CD4-positive, alpha-beta T cell treated with Interferon alpha-2 for 1 hour (primary cell): ENCODE measurements at places on chromosomes 2 and 18.

DNA sequence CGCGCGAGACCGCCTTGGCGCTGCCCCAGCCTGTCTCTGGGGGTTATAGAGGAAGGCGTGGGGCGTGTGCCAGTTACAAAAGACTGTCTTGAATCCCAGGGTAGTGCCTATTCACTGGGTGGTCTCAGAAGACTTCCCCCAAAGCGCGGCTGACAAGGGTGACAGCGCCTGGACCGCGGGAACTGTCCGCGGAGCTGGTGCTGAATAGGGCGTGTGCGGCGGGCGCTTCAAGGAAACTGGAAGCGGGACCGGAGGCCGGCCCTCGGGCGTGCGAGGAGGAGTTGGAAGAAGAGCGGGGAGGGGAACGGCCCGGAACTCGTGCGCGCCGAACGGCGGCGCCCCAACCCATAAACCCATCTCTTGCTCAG is 2.3 kb downstream of the EGR4 start:
- DNase-seq, result peak; percentile 62

- DNase-seq, result no peak
Measured at GRCh38 chr2:105962221-105962620, 217.5 kb downstream of the NCK2 start.

DNA sequence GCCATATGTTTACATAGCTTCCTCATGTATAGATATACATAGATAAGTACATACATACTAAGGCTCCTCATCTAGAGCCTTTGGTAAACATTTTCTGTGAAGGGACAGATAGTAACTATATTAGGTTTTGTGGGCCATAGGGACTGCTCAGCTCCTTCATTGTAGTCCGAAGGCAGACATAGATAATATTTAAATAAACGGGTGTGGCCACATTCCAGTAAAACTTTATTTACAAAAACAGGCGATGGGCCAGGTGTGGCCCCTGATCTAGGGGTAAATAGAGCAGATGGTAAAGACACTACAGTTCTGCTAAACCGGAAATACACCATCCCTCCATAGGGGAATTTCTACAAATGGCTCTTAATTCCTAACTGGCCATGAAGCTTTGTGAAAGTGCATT is 7.3 kb downstream of the COQ10B start:
- DNase-seq, result no peak

- DNase-seq, result no peak
Measured at GRCh38 chr2:146850746-146851145, 994.1 kb upstream of the ACVR2A start.

DNA sequence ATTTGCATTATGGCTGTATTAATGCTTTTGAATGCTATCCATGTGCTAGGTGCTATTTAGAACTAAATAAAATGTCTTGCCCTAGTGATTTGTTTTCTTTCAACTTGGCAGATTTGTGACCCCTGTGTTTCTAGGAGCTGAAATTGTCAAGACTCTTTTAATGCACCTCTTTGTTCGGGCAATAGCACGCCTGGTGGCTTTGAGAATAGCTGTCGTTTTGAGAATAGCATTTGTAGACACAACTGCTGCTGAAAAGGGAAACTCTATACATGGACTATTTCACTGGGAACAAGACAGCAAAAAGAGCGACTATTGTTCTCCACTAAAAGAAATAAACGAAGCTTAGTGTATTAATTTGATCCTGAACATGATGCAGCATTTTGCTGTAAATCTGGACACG is 352.1 kb upstream of the ZNF521 start:
- no peak for DNase-seq

DNA sequence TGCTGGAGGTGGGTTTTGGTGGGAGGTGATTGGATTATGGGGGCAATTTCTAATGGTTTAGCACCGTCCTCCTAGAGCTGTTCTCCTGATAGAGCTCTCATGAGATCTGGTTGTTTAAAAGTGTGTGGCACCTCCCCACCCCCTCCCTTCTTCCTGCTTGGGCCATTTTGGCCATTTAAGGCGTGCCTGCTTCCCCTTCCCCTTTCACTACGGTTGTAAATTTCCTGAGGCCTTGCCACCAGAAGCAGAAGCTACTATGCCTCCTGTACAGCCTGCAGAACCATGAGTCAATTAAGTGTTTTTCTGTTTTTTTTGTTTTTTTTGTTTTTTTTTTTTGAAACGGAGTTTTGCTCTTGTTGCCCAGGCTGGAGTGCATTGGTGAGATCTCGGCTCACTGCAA is 335.7 kb upstream of the HS6ST1 start:
- DNase-seq, result peak; percentile 52

DNA sequence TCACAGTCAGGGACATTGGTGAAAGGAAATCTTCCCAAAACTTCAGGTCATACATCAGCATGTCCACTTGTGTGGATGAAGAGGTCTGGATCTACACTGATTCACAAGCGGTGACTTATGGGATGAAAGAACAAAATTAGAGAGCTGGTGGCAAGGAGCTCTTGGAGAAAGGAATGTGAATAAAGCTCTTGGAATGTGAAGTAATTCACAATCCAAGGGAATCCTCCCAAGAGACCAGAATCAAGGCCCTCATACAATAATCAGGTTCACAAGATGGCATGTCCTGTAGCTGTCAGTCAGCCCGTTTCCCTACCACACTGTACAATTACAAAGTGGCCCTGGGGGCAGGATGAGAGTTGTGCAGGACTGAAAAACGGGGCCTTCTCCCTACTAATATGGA is 96.2 kb downstream of the MRPS9 start:
- DNase-seq, result no peak

GRCh38 chr2:69375494-69376353 is 11.3 kb downstream of the GFPT1 start:
- DNase-seq, result peak; percentile 6

- DNase-seq, result no peak
Measured at GRCh38 chr2:25132299-25132635, 36.1 kb downstream of the POMC start.

GRCh38 chr2:119008108-119008507 is 66.1 kb downstream of the MARCO start:
- no peak for DNase-seq

DNA sequence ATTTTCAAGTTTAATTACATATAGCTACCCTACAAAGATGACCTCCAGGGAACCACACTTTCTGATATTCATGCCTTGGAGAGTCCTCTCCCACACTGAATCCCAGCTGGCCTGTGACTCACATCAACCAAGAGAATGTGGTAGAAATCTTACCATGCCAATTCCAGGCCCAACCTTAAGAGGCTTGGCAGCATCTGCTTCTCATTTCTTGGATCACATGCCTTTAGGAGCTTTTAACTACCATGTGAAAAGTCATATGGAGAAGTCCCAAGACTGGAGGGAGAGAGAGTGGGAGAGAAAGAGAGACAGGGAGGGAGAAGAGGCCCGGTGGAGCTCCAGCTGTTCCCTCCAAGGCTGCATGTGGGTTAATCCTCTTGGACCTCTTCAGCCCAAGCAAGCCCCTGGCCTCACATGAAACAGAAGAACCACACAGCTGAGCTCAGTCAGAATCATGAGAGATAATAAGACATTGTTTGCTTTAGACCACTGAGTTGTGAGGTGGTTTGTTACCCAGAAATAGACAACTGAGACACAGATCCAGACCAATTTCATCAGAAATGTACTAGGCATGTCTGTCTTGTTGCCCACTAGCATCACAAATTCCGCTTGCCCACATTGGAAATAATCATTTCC is 190.7 kb downstream of the MTCL1 start:
- no peak for DNase-seq

DNA sequence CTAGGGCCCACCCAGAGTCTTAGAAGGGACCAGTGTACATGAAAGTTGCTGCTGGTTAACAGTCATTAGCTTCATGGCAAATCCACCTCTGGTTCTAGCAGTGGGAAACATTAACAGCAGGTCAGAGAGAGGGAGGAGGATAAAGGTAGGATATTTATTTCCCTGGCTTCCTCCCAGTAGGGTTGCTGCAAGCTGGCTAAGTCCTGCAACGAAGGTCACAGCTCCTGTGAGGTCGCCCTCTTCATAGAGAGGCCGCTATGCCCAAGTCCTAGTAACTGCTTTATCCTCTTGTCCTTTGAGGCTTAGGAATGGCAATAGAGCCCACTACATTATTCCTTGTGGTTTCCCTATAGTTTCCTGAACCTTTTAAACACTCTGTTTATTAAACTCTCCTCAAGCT is 84.0 kb upstream of the ACSL3 start:
- DNase-seq, result no peak

GRCh38 chr2:144912206-144912605 is 392.3 kb upstream of the ZEB2 start:
- no peak for DNase-seq

GRCh38 chr2:140086964-140087363 is 1306.8 kb upstream of the NXPH2 start:
- DNase-seq, result no peak

DNA sequence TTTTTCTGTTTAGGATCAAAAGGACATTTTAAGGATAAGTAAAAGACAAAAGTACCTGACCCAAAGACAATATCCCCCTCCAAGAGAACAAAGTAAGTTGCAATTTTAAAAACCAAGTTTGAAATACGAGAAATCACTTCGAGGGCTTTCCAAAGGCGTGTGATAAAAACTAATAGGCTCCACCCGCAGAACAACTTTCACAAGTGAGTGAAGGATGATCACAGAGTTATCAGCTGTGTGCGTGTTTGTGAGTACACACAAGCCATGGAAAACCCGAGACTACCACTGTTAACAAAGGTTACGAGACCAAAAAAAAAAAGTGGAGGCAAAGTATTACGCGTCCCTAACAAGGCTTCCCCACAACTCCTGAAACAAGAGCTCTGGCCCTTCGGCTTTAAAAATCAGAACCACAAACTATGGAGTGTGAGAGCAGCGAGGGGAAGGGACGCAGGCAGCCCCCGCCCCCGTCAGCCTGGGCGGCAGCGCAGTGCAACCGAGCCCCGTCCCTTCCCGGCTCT is 719 bp downstream of the SMAD2 start:
- DNase-seq, result peak; percentile 6

GRCh38 chr2:127040169-127040568 is 66.8 kb downstream of the BIN1 start:
- no peak for DNase-seq
